ENCODE measurements at places on chromosomes 7 and 10.

- no peak for DNase-seq
These were observed 38.0 kb downstream of the UNC5B start for GRCh38 chr10:71250405-71250804.

DNA sequence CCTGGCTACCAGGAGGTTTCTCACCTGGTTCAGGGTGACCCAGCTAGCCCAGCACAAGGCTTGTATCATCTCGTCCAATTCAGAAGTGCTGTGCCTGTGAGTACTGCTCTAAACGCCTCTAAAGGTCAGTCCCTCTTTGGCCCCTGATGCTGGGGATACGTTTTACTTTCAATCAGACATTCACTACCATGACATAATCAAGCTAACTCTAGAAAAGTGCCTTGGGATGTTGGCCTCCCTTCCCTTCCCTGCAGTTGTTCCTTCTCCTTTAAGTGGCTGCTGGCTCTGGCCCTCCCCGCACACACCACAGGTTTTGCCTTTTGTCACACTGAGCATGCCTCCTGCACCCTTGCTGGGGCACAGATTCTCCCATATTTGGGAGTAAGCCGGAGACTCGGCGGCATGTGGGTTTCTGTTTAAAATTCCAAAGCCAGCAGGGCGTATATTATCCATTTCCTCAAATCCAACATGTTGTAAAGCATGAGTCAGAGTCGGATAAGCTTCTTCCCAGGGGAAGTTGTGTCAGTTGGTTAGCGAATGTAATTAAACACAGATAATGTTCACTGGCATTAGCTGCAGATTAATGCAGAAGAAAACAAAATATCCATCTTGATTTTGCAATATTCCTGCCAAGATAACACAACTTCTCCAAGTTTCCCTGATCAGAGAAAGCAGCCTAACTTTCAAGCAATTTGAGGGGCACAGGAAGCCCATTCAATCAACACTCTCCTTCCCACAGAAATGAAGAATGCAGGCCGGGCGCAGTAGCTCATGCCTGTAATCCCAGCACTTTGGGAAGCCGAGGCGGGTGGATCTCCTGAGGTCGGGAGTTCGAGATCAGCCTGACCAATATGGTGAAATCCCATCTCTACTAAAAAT is 31.8 kb upstream of the VCL start:
- peak; percentile 71 for DNase-seq

GRCh38 chr10:90587081-90587491 is 270.8 kb downstream of the HTR7 start:
- DNase-seq: no peak

- no peak for DNase-seq
These were observed 19.0 kb upstream of the SLC26A4 start for GRCh38 chr7:107641676-107642075.

DNA sequence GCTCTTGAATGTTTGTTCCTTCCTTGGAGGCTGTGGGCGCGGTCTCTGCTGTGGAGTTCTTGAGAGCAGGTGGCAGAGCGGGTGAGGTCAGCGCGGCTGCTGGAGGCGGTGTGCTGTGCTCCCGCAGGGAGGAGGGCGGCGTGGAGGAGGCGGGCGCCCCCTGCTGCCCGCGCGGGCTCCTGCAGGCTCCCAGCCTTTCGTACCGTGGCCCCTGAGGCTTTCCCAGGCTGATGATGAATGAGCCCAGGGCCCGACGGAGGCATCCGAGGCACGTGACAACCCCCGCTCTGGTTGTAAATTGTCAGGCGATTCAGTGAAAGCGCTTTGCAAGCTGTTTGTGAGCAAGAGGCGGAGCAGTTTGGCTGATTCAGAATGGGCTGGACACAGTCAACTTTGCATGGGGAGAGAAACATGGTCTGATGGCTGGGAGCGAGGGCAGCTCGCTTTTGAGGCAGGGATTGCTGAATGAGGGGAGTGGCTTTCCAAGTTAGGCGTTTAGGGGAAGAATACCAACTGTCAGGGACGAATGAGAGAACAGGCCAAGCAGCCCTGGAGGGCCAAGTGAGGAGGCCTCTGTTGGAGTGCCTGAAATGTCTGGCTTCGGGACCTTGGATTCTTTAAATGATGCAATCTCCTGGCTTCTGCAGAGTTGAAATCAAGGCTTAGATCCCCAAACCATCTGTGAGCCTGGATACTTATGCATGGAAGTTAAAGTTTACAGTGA is 46.6 kb downstream of the CDHR3 start:
- peak; percentile 59 for DNase-seq

All from NCI-H460 (cell line).